ENCODE measurements at places on chromosomes 4 and X.

GRCh38 chrX:153723351-153724251 lies 586 bp downstream of the BCAP31 start:
- DNase-seq: peak; percentile 49

- DNase-seq: no peak
Observed at GRCh38 chr4:187972135-187972534, 23.4 kb upstream of the ZFP42 start.

GRCh38 chrX:15299941-15300851 lies 15.2 kb downstream of the ASB11 start:
- DNase-seq: no peak

DNA sequence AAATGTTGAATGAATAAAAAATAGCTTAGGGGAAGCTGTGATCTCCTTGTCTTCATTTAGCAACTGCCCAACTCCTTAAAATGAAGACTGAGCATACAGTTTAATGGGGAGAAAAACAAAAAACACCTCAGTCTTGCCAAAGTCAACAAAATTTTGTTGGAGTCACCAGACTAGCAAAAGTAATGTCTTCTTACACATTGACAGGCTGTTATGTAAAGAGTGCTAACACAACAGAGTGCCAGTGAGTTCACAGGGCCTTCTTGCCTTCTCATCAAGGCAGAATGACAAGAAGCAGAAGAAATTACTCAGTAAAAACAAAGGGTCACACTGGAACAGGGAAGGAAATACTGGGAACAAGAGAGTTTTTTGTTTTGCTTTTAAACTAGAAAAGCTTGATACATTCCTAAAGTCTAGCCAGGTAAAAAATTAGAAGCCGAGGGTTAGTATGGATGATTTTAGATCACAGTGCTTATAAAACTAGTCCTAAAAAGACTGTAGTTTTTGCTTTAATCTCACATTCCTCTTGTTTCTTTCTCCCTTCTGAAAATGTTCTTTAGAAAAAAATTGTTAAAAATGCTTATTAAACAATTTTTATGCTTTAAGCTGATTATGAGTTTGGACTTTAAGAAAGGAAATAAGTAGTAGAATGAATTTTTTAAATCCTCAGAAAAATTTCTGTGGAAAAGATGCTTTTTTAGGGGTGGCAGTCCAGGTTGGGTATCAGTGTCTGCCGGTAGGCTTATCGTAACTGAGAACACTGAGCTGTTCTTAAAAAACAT lies 38.7 kb upstream of the FRAS1 start:
- no peak for DNase-seq

DNA sequence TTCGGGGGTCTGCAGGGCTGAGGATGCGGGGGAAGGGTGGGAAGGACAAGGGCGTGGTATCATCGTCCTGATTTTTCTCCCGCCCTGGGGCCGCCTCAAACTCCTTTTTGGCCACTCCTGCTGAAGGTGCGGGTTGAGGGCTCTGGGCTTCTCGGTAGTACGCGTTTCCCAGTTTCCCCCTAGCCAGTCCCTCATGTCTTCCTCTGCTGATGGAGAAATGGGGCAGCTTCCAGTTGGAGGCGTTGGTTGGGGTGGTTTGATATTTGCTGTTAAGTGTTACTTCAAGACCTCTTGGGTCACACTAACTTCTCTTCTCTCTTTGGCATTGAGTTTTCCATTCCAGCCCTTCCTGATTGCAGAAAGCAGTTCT lies 482 bp downstream of the GSTCD start:
- DNase-seq: no peak
